ENCODE measurements at places on chromosomes 3 and 15.

DNA sequence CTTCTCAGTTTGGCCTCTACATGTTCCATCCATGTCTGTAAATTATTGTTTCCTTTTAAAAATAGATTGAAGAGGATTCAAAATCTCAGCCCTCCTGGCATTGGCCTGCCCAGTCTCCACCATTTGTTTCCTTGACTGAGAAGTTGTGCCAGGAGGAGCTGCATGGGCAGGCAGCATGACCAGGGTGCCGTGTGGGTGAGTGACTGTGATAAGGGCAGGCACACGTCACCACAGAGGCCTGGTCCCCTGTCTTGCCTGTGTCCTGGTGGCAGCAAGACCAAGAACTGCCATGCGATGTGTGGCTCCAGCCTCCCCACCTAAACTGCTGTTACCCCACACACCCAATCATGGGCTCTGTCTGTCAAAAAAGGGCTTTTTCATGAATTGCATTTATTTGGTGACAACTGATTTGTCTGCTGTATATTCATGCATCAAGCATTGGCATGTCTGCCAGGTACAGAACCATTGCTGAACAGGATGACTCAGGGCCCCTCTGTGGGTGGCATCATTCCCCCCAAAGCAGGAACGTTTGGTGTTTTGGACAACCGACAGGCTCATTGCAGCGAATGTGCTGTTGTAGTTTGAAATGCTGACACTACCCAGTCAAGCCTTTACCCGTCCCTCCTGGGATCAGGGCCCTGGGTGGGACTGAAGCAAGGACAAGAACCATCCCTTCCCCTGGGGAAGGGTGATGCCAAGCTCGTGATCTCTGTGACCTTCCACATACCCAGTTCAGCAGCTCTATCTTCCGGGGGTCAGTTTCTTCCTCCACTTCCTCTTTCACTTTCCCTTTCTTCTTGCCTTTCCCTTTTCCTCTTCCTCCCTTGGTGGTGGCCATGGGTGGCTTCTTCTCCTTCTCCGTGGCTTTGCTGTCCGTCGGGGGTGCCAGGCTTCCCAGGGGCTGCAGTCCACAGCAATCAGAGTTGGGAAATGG, 51.6 kb downstream of the TRPM1 start:
- DNase-seq: peak; percentile 41

DNA sequence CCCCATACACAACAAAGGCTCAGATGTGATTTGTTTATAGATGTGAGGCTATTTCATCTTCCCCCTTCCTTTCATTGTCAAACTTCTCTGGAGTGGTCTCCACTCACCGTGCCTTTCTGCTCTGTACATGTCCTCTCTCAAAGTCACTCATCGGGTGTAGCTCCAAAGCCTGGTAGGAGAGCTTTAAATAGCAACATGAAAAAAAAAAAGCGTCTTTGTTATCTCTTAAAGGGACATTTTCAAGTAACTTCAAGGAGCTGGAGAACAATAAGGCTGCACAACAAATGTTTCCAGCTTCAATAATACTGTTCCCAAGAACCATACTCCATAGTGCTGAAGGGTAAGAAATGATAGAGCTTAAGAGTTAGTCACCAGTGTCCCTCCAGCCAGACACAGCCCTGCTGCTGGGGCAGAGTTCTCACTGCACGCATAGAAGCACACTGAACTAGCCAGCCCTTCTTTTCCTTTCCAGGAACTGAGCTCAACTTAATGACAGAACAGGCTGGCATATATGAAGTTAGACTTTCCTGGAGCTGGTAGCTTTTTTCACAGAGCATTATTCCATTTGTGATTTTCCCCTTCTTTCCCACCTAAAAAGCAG, 8.1 kb downstream of the FBXO40 start:
- DNase-seq: no peak

- DNase-seq: no peak
Measured at GRCh38 chr15:61639491-61639890, 410.4 kb upstream of the RORA start.

DNA sequence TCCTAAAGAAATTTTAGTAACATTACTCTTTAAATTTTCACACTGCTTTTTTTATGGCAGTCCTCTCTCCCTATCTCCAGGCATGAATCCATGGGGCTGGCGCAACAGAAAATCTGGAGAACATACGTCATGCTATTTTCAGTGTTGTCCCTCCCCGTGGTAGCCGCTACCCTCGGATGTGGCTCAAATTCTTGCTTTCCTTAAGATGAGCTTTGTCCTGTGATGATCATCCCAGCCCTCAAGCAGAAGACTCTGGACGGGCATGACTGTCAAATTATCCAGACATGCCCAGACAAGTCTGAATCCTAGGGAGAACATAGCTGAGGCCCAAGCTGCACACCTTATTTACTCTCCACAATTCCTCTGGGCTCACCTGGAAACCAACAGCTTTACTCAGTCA, 49.1 kb downstream of the FMN1 start:
- no peak for DNase-seq

DNA sequence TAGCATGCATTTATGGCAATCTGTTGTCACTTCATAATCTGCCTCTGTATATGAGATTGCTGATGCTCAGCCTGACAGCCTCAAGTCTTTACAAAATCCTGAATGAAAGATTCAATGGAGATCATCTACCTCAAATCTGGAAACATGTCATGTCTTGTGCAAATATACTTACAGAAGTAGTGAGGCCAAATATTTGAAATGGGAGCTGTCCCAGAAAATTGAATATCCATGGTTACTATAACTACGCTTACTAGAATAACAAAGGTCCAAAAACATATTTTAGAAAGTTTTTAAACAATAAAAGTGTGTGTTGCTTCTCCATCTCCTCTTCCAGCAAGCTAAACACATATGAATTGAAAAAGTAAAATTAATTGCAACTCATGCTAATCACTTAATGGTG, 133.2 kb upstream of the DPH6 start:
- no peak for DNase-seq

GRCh38 chr3:109137761-109138160, 1.2 kb downstream of the C3orf85 start:
- DNase-seq: no peak

DNA sequence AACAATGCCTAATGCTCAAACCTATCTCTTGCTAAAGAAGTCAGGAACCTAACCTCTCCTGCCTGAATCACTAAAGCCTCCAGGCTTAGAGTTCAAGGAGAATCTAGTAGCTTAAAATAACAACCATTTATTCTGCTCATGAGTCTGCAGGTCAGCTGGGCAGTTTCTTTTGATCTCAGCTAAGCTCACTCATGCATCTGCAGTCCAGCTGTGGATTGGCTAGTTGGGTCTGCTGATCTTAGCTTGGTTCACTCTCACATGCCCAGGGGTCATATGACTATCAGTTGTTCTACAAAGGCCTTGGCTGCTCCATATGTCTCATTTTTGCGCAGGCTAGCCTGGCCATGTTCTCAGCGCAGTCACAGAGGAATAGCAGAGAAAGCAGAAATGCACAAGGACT, 109.2 kb upstream of the STT3B start:
- no peak for DNase-seq

- DNase-seq: no peak
Measured at GRCh38 chr3:41507336-41508062, 308.2 kb downstream of the CTNNB1 start.

DNA sequence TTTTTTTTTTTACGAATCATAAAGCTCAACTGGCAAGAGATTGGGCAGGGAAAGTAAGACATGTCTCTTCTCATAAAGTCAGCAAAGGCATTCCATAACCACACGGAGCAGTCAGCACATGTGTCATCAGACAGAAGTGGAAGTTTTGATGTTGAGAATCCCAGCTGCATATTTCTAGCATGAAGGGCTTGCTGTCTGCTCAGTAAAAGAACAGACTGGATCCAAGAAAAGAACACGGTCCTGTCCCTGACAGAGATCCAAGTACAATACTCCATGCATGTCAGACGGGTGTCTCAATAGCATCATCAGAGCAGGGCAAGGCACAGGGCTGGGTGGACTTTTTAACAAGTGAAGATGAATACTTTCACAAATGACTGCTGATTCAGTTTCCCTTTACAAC, 38.2 kb downstream of the ABI3BP start:
- no peak for DNase-seq

DNA sequence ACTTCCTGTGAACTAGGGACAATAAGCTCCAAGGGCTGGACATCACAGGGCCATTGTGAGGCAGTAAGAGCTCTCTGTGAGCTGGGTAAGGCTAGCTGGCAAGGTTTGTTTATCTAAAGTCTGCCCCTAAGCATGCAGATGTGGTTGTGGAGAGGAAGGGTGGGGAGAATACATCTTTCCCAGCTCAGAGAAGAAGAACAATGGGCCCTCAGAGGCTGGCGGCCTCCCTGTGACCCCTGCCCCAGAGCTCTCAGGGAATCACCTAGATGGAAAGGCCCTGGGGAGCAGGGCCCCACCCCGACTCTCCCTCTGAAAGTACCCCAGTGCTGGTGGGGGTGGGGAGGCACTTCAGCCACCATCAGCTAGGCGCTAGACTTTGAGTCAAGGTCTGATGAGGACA, 4.3 kb upstream of the AP3B2 start:
- no peak for DNase-seq

GRCh38 chr3:146814601-146815315, 209.6 kb upstream of the PLSCR5 start:
- DNase-seq: no peak

DNA sequence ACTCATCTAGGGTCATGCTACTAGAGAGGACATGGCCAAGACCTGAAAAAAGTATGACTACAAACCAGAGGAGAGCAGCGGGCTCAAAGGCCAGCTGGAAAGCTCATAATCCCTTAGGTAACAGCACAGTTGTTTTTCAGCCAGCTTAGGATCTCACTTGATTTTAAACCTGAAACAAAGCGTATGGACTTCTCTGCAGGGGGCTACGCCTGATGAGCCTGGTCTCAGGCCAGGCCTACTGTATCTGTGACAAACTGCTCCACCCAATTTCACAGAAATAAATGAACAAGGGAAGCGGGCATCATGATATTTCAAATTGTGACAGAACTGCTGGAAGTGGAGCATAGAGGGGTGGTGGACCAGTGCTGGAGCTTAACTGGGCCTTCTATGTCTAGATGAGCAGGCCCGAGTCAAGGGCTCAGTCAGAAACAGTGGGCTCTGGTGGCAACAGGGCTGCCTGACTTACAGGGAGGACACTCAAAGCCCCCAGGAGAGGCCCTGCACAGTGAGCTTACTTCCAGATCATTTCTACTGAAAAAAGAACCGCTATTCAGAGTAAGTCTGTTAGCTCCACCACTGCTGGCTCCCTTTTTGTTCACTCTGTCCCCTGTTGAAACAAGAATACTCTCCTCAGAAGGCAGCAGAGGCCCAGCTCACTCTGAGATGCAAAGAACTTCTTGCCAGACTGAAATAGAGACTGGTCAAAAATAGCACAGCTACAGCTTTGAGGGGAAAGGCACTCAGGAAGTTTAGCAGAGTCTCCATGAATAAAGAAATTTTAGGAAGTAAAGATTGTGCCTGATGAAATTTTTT, 47.0 kb downstream of the LRIG1 start:
- no peak for DNase-seq

GRCh38 chr3:71723452-71724170, 1.6 kb downstream of the EIF4E3 start:
- DNase-seq: no peak

DNA sequence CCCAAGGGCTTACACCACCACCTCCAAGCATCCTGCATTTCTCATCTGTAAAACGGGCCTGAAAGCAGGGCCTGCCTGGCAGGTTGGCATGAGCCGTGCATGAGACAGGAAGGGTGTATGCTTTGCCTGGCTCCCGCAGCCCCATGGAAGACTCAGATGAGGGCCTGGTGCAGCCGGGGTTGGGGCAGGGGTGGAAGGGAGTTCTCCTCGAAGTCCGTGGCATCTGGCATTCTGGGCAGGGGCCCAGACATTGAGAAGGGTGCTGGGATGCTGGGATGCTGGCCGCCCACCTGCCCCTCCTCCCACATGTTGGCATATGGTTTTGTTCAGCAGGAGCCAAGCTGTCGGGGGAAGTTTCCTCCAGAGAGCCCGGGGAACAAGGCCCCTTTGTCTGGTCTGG, 13.0 kb upstream of the FBLN2 start:
- DNase-seq: no peak

- DNase-seq: peak; percentile 2
Measured at GRCh38 chr3:24810881-24811280, 316.2 kb upstream of the THRB start.

GRCh38 chr3:861721-862120, 231.1 kb upstream of the CNTN6 start:
- no peak for DNase-seq

DNA sequence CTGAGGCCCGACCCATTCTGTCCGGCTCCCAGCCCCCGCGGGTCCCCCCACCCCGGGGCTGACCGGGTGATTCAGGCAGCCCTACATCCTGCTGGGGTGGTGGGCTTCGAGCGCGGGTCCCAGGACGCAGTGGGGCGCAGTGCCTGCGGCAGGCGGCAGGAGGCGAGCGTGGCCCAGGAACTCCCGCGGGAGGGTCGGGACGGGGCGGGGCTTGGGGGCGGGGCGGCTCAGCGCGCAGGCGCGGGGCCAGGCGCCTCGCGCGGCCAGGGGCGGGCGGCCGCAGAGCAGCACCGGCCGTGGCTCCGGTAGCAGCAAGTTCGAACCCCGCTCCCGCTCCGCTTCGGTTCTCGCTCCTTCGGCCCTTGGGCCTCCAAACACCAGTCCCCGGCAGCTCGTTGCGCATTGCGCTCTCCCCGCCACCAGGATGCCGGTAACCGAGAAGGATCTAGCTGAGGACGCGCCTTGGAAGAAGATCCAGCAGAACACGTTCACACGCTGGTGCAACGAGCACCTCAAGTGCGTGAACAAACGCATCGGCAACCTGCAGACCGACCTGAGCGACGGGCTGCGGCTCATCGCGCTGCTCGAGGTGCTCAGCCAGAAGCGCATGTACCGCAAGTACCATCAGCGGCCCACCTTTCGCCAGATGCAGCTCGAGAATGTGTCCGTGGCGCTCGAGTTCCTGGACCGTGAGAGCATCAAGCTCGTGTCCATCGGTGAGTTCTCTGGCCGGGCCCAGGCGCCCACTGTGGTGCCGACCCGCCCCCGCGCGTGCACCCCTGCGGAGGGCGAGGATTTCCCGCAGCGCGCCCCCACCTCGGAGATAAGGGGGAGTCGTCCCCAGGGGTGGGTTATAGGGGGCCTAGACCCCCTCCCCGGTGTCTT, at the start of gene FLNB:
FLNB (plus strand) TSS at position 282 of the 885 bp plus-strand sequence; CDS start at position 425, 143 bp downstream.
- peak; percentile 50 for DNase-seq

DNA sequence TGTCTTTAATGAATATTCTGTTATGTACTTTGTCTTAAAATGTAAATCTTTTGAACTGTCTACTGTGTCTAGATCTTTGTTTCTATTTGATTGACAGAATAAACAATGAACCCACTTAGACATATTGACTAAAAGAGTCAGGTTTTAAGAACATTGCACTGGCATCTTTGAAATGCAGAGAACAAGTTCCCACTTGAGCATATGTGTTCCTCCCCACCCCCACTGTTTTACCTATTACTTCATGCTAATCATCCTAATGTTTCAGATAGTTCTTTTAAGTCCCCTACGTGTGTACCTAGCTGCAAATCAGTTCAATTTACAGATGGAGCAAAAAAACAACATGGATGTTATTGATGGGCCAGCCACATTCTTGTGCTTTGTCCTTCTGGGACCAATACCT, 11.7 kb upstream of the TCF12 start:
- no peak for DNase-seq

- no peak for DNase-seq
Measured at GRCh38 chr15:40550341-40551037, 14.4 kb downstream of the CCDC32 start.
